ENCODE measurements at places on chromosomes 11 and 22.

- no peak for DNase-seq
These were observed 109.3 kb downstream of the FBXO7 start for GRCh38 chr22:32583921-32584335.

- DNase-seq: no peak
These were observed 91.4 kb upstream of the SYN3 start for GRCh38 chr22:33149611-33150010.

DNA sequence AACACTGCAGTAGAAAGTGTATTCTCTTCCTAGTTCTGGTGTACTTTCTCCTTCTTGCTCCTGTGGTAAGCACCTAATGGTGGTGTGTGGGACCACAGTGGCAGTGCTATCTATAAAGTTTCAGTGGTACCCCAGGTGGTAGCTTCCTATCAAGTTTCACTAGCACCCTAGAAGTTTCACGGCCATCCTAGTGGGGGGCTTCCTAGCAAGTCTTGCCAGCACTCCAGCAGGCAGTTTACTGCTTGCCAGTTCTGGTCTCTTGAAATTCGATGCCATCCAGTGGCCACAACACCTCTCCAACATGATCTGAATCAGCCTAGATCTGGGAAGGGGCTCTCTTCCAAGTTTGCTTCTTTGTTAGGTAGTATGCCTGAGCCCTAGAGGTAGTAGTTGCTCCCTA lies 229.6 kb downstream of the SWAP70 start:
- no peak for DNase-seq

- DNase-seq: no peak
These were observed 50.1 kb downstream of the DDX6 start for GRCh38 chr11:118740892-118741291.

DNA sequence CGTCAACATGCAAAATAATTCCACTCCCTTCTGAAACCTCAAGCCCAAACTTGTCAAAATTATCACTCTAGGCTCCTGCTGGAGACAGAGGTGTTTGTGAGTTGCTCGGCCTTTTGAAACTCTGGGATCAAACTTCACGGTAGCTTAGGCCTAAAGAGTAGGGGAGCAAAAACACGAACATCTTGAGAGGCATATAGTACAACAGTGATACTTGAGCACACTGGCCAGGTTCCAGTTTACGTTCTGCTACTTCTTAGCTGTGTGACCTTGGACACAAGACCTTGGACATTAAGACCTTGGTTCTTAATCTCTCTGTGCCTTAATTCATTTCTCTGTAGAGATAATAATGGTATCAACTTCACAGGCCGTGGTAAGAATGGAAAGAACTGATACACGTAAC lies 123.5 kb upstream of the LMO1 start:
- DNase-seq: no peak

DNA sequence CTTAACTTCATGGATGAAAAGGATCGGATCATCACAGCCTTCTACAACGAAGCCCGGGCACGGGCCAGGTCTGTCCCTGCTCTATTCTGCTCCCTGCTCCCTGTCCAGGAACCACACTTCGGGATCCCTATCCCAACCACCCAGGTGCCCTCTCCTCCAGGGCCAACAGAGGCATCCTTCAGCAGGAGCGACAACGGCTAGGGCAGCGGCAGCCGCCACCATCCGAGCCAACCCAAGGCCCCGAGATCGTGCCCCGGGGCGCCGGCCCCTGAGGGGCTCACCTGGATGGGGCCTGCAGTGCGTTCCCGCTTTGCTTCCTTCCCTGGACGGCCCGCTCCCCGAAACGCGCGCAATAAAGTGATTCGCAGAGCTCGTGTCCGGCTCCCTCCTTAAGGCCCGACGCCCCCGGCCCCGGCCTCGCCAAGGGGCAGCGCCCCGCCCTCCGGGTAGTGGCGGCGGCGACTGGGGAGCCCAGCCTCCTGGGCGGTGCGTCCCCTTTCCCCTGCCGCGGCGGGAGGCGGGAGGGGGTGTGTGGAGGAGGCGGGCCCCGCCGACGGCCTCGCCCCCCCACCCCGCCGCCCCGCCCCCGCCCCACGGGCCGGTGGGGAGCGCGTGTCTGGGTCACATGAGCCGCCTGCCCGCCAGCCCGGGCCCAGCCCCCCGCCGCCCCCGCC lies at the start of gene VEGFB:
Gene VEGFB (plus strand): TSS at position 672 of the 674 bp plus-strand sequence. CDS start 250 bp downstream, outside the sequence.
- no peak for DNase-seq
